ENCODE measurements at places on chromosomes 4 and X.

DNA sequence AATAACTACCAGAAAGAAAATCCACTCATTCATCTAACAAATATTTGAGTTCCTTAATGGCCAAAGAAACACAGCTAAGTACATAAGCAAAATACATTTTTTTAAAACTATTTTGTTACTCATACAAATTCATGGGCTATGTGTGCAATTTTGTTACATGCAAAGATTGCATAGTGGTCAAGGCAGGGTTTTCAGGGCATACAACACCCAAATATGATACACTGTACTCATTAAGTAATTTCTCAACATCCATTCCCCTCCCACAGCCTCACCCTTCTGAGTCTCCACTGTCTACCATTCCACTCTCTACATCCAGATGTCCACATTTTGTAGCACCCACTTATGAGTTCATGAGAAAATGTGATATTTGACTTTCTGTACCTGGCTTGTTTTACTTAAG is 58.2 kb downstream of the BRWD3 start:
- no peak for DNase-seq

- DNase-seq: no peak
These were observed 162.5 kb downstream of the SHROOM3 start for GRCh38 chr4:76597423-76597979.

GRCh38 chr4:110084154-110084553 is 114.3 kb downstream of the ELOVL6 start:
- no peak for DNase-seq

DNA sequence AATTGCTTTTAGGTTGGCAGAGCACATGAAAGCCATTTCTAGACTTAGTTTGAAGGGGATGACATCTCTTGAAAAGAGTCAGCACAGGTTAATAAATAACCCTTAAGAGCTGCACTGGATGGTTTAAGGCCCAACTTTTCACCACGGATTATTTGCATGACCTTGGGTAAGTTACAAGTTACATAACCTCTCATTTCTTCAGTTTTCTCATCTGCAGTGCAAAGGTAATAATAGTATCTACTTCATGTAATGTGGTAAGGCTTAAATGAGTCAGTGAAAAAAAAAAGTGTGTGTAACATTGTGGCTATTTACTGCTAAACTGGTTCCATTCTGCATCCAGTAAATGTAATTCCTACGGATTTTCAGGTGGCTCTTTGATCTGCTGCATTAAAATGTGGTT is 715.8 kb downstream of the CCSER1 start:
- no peak for DNase-seq

GRCh38 chr4:170674176-170674575 is 584.4 kb upstream of the AADAT start:
- DNase-seq: no peak

DNA sequence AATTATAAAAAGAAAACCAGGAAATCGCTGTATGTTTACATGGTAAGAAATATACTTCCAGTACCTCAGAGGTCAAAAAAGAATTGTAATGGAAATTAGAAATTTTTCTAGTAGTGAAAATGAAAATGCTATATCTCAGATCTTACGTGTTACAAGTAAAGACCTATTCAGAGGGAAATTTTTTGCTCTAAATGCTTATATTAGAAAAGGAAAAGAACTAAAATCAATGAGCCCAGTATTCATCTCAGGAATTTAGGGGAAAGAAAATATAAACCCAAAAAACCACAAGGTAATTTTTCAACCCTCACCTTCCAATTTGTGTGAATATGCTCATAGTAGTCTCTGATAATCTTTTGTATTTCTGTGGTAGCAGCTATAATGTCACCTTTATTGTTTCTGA is 145.6 kb downstream of the RAP1GDS1 start:
- DNase-seq: no peak

GRCh38 chr4:127084666-127085065 is 548.1 kb upstream of the INTU start:
- DNase-seq: no peak

GRCh38 chrX:107206697-107207065 is 270 bp downstream of the DNAAF6 start:
- no peak for DNase-seq

DNA sequence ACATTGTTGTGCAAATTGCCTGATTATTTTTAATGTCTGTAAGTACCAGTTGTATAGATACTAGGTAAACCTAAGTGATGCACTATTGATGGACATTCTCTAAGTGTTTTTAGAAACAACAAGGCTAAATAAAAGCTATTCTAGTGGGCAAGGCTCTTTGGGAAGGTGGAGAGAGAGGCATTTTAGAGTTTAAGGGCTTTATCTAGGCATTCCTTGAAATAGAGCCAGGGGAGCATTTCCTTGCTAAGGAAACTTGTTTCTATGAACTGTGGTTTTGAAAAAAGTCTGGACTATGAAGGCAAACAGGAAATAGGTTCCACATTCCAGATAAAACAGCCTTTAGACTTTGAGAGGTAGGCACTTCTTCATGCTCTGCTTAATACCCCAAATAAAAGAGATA is 23.8 kb downstream of the BMX start:
- DNase-seq: no peak

DNA sequence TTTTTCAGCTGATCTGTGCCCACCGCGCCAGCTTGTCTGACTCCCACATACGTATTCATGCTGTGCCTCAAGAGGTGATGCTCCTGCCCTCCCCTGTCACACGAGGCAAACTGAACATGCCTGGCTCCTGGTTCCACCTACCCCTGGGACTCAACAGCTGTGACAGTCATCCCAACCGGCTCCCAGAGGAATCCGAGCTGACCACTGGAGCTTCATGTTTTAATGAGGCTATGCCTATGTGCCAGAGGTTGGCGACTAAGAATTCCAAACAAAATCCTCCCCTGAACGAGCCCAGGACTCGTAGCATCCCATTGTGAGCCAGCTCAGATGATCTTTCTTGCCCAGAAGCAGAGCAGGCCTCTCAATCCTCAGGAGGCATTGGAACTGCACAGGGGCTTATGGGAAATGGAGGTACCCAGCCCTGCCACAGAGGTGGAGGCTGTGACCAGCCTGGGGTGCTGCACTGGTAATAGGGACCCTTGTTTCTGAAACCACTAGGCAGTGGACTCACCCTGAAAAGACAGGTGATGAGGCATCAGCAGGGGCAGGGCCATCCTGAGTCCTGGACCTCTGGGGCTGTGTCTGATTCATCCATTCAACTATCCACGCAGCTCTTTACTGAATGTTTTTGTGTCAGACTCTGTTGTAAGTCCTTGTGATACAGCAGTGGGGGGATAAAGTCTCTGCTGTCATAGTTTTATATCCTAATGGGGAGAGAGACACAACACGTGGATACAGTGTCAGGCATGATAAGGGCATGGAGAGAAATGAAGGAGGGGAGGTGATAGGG is 325.0 kb downstream of the EVC2 start:
- DNase-seq: no peak

DNA sequence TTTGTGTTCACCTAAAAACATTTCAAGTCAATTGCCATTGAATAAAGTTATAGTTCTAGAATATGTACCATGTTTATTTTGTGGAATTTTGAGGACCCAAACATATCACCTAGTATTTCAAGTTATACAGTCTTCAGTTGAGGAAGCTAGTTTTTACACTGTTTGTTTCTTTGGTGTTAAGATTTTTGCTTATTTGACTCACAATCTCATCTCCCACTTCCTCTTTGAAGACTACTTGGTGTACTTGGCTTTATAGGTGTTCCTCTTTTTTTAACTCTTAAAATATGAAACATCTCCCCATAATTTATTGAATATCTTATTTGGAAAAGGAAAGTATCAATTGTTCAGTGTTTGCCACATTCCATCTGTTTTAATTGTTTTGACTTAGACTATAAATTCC is 675.4 kb downstream of the RAPGEF2 start:
- no peak for DNase-seq

DNA sequence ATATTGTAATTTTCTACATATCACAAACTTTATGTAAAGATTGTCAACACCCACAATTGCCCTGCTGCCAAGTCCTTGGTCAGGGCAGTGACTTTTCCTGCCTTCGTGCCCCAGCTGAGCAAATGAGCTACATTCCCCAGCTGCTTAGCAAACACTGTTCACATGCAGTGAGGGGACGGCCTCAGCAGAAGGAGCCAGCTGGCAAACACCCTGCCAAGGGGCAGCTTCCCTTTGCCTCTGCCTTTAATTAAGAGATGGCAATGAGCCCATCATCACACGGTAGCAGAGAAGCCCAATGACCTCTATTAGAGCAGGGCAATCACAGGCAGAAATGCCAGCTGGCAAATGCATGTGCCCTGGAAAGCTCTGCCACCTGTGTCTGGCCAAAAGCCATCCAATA is 253.4 kb downstream of the EPHA5 start:
- no peak for DNase-seq

DNA sequence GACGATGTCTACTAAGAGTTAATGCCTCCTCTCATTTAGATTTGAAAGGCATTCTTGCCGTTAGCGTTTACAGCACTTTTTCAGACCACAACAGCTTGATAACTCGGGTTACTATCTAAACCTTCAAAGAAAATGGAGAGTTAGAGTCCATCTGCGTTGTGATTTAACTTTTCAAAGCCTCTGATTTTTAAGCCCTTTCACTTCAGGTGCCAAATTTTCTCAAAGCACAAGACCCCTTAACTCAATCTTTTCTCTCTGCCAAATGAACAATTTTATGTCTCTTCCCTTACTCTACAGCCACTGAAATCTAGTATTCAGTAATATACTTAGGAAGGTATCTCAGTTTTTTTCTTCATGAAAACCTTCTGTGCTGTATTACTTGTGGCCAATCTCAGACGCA is 310.5 kb downstream of the TENM3 start:
- no peak for DNase-seq

DNA sequence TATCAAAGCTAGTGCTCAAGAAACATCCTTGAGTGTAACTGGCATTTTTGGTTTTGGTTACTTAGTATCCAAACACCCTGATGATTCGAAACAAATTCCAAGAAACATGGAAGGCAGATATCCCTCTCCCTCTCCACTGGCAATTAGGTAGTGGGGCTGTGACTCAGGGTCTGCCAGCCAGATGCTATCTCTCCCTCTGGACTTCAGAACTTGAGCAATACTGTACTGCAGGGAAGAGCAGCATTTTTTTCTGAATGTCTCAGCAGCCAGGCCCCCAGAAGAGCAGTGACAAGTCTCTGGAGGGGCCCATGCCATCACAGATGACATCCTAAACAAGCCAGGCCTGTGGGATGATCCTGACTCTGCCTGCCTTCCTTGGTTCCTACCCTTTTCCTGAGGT is 37.3 kb upstream of the BCORL1 start:
- no peak for DNase-seq

GRCh38 chr4:14887842-14888433 is 114.3 kb upstream of the CPEB2 start:
- no peak for DNase-seq

DNA sequence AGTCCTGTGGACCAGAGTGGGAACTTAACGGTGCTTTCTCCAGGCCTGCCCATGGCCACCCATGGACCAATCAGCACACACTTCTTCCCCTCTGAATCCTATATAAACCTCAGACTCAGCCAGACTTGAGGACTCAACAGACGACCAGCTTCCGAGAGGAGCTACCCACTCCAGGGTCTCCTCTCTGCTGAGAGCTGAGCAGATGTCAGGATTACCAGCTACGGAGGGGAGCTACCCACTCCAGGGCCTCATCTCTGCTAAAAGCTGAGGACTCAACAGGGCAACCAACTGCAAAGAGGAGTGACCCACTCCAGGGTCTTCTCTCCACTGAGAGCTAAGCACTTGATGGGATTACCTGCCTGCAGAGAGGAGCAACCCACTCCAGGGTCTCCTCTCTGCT is 80.0 kb upstream of the DDX60 start:
- DNase-seq: no peak

DNA sequence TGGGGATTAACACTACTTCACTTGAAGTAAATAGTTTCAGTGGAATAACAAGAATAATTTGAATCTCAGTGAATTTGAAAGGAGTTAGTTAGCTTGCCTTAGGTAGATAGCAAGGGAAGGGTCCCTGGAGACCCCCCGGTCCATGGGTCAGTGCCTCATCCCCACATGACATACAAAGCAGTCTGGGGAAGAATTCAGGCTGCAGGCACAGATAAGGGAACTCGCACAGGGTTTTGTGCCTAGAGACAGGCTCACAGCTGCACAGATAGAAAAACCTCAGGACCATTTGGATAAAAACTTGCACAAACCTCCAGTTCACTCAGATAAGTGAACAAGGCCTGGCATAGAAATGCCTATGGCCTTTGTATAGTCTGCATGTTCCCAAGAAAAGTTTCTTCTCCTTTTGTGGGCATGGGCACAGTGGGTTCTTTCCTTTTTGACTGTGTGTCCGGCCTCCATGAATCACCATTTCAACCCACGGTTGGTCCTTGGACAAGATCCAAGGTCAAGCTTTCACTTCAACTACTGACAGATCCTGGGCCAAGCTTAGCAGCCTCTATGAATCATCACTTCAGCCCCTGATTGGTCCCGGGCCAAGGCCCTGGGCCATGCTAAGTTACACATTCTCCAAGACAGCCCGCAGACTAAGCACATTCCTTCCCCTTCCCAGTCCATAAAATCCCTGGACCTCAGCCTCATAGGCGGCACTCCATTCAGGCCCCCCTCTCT is 108.3 kb upstream of the KLHL4 start:
- no peak for DNase-seq

GRCh38 chr4:2259541-2260343 is 2.2 kb downstream of the MXD4 start:
- DNase-seq: no peak

GRCh38 chr4:29853833-29854232 is 866.3 kb upstream of the PCDH7 start:
- peak; percentile 54 for DNase-seq

DNA sequence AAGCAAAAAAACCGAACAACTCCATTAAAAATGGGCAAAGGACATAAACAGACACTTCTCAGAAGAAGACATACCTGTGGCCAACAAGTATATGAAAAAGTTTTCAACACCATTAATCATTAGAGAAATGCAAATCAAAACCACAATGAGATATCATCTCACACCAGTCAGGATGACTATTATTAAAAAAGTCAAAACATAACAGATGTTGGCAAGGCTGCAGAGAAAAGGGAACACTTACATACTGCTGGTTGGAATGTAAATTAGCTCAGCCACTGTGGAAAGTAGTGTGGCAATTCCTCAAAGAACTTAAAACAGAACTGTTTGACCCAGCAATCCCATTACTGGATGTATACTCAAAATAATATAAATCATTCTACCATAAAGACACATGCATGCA is 436.3 kb downstream of the KLHL13 start:
- DNase-seq: no peak

DNA sequence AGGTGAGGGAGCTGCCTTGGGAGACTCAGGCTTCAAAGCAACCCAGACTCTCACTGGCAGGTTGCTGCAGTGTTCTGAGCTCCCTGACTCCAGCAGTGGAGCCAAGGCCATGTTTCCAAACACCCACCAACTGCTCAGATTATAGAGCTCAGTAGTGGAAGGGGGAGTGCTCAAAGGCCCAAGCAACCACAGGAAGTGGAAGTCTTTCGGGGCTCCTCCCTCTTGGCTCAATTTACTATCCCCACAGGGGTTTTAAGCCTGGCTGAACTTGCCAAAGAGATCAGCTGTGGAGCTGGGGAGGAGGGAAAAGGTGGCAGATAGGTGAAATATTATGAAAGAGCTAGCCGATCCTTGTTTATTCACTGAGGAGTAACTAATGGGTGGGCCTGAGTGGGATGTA is 82.5 kb downstream of the HPRT1 start:
- no peak for DNase-seq

Data from NCI-H1930 (cell line).